ENCODE measurements at places on chromosomes 7 and 10.

DNA sequence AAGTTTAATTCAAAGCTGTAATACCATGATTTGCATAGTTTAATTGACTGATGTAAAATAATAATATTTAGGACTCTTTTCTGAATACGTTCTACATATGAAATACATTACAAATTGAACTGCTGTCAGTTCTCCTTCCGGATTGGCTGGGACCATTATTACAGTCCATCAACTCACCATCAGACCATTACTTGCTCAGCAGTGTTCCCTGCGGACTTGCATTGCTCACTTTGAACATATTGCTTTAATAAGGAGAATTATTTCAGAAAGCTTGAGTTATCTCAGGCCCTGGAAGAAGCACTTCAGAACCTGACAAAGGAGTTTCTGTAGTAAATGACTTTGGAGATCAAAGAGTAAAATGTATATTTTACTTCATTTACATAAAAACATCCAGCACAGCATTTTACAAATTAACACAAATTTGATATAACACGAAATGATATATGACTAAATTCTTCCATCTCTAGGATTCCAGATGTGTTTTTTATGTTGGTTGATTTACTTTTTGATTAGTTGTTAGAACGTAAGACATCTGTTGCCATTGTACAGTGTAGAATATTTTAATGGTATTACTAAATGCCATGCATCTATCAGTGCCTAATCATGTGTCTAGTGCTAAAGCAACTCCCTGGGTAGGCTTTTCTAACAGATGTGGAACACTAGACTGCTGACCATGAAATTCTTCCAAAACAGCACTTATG is 418.5 kb upstream of the SEMA3A start:
- no peak for DNase-seq

DNA sequence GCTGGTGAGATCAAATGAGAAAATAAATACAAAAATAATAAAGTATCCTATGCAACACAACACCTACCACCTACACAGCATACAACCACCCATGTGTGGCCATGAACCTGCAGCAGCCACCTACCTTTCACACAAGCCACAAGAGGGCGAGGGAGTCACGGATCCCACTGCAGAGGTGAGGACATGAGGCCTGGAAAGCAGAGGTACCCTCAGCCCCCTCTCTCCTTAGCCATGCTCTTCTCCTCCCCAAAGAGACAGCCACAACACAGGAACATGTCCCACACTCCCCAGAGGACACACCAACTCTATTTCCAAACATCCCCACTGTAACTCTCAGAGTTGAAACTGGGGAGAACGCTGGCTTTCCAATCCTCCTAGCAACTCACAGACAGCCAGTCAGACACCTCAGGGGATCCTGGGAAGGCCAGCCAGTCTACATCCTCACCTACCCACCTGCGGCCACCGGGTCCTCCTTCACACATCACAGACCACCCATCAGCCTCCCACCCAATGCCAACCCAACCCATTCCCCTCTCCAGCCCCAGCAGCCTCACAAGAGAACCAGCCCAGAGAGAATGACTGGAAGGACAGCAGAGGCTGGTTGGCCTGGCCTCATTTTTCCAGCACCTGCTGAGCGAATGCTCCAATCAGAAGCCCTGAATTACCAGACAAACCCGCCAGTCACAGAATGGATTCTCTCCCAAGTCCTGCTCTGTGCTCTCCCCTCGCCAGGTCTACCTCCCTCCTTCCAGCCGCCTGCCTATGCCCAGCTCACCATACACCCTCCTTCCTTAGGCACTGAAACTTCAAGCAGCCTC is 18.4 kb downstream of the DLG5 start:
- peak; percentile 33 for DNase-seq

DNA sequence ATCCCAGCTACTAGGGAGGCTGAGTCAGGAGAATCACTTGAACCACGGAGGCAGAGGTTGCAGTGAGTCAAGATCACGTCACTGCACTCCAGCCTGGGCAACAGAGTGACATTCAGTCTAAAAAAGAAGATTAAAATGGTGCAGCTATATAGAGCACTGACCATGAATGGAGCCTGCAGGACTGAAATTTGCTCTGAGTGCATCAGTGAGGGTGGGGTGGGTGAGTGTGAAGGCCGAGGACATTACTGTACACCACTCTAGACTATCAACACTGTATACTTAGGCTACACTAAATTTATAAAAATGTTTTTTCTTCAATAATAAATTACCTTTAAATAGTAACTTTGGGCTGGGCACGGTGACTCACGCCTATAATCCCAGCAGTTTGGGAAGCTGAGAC is 294.7 kb downstream of the PTPRN2 start:
- no peak for DNase-seq

- DNase-seq: no peak
Observed at GRCh38 chr7:99707096-99707495, 27.3 kb upstream of the CYP3A5 start.

DNA sequence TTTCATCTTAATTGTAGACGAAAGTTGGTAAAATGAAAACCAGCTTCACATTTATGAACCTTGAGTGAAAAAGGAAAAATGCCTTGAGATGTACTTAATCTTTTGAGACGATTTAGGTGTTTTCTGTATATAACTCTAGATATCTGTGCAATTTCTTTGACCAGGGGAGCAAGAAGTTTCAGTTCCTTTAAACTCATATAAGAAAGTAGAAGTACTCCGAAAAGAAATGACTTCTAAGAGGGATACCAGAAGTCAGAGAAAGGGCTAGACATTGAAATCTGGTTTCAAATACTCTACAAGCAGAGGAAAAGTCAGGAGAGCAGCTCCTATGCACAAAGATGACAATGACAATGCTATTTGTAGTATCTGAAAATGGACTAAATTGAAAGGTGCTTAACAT is 303.7 kb downstream of the BAMBI start:
- no peak for DNase-seq

GRCh38 chr10:30207485-30208052 is 141.5 kb downstream of the MTPAP start:
- no peak for DNase-seq

DNA sequence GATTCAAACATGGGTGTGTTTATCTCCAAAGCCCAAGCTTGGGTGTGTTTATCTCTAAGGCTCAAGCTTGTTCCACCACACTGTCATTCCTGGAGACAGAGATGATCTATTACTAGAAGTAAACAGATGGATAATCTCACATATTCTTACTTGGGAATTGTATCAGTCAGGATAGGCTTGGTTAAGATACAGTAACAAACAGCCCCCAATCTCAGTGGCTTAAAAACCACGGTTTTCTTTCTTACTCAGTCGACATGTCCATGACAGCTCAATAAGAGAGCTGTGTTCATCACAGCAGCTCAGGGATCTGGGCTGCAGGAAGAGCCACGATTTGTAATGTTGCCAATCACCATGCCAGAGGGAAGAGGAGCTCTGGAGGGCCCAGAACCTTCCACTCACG is 38.5 kb upstream of the LOXL4 start:
- no peak for DNase-seq

DNA sequence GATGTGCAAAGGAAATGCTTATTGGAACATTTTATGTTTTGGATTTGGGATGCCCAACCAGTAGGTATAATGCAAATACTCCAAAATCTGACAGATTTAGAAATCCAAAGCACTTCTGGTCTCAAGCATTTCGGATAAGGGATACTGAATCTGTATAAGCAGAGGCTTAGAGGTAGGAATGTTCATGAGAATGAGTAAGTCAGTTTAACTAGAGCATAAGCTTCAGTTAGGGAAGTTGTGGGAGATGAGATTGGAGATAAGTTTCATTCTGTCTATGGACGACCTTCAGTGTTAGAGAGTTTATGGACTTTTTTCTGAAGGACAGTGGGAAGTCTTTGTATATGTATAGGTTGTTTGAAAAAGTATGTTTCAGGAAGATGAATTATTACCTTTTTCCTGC is 10.4 kb downstream of the TAX1BP1 start:
- peak; percentile 56 for DNase-seq

- DNase-seq: no peak
Observed at GRCh38 chr7:18655506-18655905, 160.0 kb downstream of the HDAC9 start.

GRCh38 chr7:2070151-2070763 is 162.5 kb downstream of the MAD1L1 start:
- no peak for DNase-seq

- peak; percentile 54 for DNase-seq
Observed at GRCh38 chr10:21510241-21511094, 15.0 kb downstream of the SKIDA1 start.

GRCh38 chr7:23662124-23662983 is 17.6 kb upstream of the FAM221A start:
- DNase-seq: no peak

GRCh38 chr10:120945801-120946302 is 94.7 kb downstream of the WDR11 start:
- no peak for DNase-seq

DNA sequence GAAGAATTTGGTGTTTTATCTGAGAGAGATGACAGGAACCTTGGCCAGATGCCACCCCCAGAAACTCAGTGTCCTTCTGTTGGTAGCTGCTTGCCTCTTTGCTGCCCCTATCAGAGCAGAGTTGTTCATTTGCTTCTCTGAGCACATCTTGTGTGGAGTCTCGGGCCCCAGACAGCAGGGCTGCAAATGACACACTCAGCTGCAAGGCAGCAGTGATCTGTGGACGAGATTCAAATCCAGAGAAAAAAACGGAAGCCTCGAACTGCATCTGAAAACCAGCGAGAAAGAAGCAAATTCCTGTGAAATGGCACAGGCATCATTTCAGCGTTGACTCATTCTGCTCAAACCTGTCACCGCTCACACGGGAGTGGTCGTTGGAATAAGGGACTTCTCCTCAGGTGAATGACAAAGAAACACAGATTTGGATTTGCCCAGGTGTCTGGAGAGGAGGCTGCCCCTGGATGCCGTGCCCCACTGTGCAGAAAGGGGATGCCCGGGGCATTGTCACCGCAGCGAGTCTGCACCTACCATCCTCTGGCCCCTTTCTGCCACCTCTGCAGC is 144.7 kb downstream of the PFKFB3 start:
- DNase-seq: peak; percentile 56

DNA sequence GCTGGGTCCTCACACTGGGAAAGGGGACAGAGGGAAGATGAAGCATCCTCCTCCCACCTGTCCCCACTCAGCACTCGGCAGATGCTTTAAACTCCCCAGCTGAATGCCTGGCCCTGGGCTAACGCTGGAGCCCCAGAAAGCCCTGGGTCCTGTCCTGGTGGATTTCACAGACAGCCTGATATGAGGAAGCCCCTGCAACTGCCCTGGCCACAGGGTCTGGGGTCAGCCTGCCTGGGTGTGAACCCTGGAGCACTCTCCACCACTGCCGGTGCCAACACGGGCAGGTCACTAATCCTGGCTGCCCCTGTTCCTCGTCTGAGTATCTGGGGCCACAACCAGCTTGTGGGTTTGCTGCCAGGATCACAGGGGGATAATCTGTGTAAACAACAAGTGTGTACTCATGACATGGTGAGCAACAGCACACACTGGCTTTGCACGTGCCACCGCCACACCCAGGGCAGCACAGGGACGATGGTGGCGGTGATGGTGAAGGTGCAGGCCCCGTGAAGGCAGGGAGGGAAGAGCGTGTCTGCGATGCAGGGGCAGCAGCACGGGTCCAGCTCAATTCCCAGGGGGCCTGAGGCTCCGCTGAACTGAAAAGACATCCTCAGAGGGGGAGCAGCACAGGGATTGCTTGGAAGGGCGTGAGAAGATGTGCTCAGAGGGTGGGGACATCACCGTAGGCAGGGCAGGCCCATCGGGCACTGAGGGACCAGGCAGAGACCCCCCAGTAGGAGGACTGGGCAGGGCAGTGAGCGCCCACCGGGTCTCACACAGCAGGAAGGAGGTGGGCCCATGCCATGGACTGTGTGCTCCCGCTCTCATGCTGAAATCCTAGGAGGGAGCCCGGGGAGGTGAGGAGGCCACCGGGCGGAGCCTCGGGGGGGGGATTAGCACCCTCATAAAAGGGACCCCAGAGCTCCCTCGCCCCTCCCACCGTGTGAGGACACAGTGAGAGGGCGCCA is 238.7 kb downstream of the MAD1L1 start:
- DNase-seq: no peak

DNA sequence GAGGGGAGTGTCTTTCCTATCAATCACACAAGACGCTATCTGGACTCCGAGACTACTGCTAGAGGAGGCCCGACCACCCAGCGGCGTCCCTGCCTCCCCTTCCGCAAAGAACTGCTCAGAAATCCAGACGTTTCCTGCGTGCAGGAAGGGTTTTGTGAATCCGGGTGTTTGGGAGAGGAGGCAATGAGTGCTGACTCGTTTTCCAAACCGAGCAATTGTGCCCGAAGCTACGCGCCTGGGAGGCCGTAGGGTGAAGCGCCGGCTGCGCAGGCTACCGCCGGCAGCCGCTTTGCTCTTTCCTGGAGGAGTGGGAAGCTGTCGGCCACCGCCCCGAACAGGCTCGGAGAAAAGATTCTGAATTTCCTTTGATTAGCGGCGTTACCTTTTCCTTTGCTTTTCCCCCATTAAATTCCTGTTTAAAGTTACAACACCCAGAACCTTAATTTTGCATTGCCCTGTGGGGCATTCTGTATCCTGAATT is 5.3 kb downstream of the VAX1 start:
- no peak for DNase-seq

DNA sequence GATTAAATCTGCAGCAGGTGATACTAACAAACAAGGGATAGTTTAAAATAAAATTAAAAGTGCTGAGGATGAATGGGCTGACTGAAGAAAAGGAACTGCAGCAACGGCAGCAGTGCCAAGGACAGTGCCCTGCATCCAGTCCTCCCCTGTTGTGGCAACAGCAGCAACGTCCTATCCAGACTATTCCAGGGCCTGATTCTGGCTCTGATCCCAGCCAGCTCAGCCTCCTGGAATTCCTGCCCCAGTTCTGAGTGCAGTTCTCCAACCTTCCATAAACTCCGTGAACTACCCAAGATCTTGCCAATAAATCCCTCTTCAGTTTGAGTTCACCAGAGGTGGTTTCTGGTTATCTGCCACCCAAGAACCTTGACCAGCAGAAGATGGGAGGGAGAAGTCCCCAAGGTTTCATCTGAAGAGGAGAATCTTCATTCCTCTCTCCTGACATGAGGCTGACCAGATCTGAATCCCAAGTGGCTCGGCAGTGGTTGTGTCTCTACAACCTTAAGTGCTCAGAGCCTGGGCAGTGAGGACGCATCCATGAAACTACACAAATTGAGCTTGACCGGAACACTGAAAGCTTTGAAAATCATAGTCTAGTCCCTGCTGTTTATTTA is 115.8 kb downstream of the SORBS1 start:
- no peak for DNase-seq

GRCh38 chr10:26479766-26480492 is 41.8 kb downstream of the APBB1IP start:
- peak; percentile 85 for DNase-seq

DNA sequence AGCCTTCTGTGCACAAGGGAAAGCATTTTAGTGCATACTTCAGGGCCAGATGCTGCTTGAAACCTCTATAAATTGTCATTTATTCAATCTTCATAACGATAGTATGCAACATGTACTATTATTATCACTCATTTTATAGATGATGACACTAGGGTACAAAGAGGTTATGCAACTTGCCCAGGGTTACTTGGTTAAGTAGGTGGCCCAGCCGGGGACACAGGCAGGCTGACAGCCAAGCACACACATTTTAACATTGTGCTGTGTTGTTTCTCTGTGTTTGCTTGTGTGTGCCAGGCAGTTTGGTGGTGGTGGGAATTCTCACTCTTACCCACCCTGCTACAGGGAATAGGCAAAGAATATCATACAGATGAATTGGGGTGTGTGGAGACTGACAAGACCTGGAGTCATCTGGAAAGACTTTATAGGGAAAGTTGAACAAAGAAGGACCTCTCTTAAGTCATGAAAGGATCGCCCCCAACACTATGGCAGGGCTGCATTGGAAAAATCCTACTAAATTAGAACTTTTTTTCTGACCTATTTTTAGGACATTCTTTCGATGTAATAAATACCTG is 98.9 kb downstream of the MKX start:
- DNase-seq: no peak
